Foreskin melanocyte (primary cell): ENCODE measurements at places on chromosomes 1 and 21.

- DNase-seq: no peak
These were observed 34.7 kb downstream of the LRRC8D start for GRCh38 chr1:89855413-89856123.

GRCh38 chr1:41742219-41742618, 176.5 kb downstream of the HIVEP3 start:
- DNase-seq: no peak

DNA sequence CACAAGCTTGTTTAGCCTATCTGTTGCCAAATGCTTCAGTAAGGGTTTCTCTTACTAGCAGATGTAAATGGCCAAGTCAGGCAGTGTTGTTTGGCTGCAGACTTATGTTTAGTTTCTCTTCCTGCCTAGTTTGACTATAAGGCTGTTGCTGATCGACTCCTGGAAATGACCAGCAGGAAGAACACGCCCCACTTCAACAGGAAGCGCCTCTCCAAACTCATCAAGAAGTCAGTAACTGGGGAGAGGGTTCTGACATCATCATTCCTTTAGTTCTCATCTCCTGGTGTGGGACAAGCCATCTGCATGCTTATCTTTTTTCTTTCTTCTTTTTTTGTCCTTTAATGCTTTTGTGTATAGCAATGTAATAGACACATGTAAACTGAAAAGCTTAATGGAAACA, 25.1 kb downstream of the RRP1B start:
- no peak for DNase-seq

DNA sequence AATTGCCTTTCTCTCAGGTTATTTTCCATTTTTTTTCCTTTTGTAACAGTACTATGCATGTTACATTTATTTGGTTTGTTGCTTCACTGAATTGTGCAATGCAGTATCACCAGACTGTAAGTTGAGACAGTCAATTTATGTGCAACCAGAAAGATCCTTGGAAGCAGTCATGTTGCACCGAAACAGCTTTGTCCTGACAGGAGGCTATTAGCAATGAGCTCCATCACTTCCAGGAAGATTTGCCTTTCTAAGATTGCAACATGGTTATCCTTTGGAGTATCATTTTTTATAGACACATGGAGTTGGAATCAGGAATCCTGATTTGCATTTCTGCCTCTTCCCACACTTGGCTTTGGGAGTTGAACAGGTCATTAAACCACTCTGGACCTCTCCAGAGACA, 84.5 kb upstream of the ST6GALNAC5 start:
- DNase-seq: no peak

- DNase-seq: no peak
These were observed 162.0 kb downstream of the NTPCR start for GRCh38 chr1:233112186-233113008.

- no peak for DNase-seq
These were observed 853.8 kb downstream of the USP25 start for GRCh38 chr21:16583556-16583955.
